NCI-H1417 (cell line): ENCODE measurements at places on chromosomes 2 and 18.

- DNase-seq, result no peak
Observed at GRCh38 chr2:86297382-86298147, 39.9 kb downstream of the REEP1 start.

- no peak for DNase-seq
Observed at GRCh38 chr18:22547807-22548561, 130.3 kb upstream of the CTAGE1 start.

DNA sequence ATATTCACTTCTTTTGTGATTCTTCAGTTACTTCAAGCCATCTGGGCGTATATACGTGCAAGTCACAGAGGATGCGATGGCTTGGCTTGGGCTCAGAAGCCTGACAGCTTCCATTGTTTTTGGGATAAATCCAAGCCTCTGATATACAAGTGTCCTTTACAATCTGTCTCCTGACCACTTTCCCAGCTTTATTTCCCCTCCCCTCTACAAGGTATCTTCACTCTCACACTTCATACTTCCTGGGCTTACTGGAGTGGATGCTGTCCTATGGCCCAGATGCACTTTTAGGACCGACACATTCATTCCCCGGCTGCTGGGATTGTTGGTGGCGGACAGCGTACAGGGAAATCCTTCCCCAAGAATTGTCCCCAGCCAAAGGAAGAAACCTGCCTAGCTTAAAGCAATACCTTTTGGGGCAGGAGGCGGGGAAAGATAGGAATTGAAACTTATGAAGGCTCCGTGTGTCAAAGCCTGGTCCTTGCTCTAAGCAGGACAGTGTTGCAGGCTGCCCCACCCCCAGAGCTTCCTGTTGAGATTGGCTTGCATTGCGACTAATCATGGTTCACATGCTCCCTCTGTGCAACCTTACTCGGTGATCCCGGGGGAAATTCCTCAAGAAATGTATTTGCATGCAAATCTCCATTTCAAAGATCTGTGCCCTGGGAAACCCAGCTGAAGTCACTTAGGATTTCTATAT, 802.9 kb upstream of the ID2 start:
- no peak for DNase-seq

GRCh38 chr2:239944694-239945551, 80.2 kb downstream of the NDUFA10 start:
- DNase-seq, result no peak

GRCh38 chr2:173831312-173832229, 133.6 kb downstream of the SP3 start:
- DNase-seq, result no peak

GRCh38 chr18:23354625-23355024, 98.5 kb upstream of the RIOK3 start:
- DNase-seq, result no peak
